ENCODE measurements at places on chromosomes 3 and 15.

GRCh38 chr15:60519218-60519617 is 40.3 kb upstream of the ICE2 start:
- no peak for DNase-seq

DNA sequence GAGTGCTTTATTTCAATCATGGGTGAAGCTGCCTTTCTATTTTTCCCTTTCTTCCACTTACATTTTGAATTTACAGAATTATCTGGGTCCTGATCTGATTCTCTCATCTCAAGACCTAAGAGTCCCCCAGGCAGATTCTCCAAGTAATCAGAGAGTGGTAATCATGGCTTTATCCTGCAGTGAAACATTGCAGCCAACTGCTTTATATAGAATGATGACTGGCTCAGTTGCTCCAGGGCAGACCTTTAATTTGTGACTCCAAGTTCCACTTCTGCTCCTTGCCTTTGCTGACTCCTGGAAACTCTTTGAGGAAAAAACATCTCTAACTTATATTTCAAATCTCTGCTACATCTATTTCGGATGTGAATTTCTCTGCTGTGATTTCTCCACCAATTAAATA is 25.5 kb upstream of the NPTN start:
- DNase-seq, result no peak

- DNase-seq, result no peak
Observed at GRCh38 chr3:189863031-189863430, 231.8 kb downstream of the TP63 start.

- DNase-seq, result no peak
Observed at GRCh38 chr3:128273109-128273840, 120.0 kb downstream of the EEFSEC start.

GRCh38 chr3:109831403-109831802 is 494.1 kb upstream of the DPPA4 start:
- DNase-seq, result no peak

DNA sequence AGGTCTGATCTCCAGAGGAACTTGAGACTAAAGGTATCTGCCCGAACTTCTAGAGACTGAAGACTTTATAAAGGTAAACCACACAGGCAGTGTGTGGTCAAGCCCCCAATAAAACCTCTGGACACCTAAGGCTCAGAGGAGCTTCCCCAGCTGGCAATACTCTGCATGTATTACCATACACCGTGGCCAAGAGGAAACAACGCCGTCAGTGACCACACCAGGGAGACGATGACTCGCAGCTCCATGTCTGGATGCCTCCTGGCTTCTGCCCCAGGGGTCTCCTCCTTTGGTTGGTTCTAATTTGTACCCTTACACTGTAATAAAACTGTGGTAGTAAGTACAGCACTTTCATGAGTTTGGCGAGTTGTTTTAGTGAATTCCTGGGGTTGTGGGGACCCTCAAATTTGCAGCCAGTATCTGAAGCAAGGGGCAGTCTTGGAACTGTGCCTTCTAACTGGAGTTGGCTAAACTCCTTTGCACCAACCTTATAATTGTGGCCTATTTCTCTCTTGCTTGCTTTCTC is 32.1 kb upstream of the BCL2L10 start:
- no peak for DNase-seq

DNA sequence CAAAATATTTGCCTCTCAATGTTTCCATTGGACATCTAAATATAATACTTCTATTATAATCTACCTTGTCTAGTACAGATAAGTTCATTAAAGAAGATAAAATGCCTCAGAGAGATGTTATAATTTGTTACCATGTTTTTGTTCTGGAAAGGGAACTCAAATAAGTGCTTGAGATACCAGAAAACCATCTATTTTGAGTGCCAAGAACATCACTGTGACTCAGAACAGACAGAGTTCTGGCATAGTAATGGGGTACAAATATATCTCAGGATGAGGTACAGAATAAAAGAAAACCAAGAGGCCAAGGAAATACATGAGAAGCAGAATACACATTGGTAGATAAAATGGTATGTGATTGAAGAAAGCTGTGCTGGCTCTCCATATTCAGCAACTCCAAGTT is 58.9 kb downstream of the IMPG2 start:
- DNase-seq, result no peak

- DNase-seq, result no peak
Observed at GRCh38 chr3:73431183-73431900, 193.4 kb downstream of the PDZRN3 start.

- no peak for DNase-seq
Observed at GRCh38 chr3:177934001-177934891, 602.0 kb upstream of the KCNMB2 start.

DNA sequence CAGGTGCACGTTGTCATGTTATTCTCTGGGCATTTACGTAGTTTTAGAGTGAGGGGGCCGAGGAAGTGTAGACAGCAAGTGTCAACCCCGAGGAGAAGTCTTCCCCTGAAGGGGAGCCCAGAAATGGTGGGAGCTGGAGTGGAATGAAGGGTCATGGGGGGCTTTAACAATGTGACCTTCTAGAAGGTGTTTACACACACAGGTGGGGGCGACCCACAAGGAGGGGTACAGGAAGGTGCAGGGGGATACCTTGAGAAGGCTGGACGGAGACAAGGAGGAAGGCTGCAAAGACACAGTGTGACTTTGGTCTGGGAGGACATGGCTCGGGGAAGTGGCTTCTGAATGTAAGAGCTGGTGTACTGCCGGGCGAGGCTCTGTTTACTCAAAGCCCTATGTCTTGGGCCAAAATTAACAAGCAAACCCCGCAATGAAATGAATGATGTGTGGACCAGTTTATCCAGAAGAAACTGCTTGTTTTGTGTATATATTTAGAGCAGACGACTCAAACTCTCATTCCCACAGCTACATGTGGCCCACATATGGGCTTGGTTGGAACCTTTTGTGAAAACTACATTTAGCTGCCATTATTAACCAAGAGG is 18.7 kb downstream of the TRPM1 start:
- no peak for DNase-seq
